Activated T-cell treated with anti-CD3 and anti-CD28 coated beads, Interleukin-2, amount 50 U/mL, for 24 hours (primary cell): ENCODE measurements at places on chromosomes 5 and 9.
A peak's percentile ranks its signal among the peaks of the same experiment; 100 is the strongest.

GRCh38 chr9:89999176-89999533, 394.3 kb downstream of the GADD45G start:
- peak overlapping the region; percentile 66 for H3K4me3 ChIP-seq
- H3K27ac ChIP-seq, result peak overlapping the region; percentile 92
- H3K36me3 ChIP-seq, result no peaks in the 10 kb centered on the region
- no peaks in the 10 kb centered on the region for H3K27me3 ChIP-seq
- DNase-seq, result no peak

- no peak overlapping the region for H3K27ac ChIP-seq
- H3K36me3 ChIP-seq, result no peaks in the 10 kb centered on the region
- no peak overlapping the region for H3K4me3 ChIP-seq
- no peak for DNase-seq
- H3K27me3 ChIP-seq, result no peaks in the 10 kb centered on the region
Observed at GRCh38 chr5:32642276-32643002, 57.1 kb downstream of the SUB1 start.

DNA sequence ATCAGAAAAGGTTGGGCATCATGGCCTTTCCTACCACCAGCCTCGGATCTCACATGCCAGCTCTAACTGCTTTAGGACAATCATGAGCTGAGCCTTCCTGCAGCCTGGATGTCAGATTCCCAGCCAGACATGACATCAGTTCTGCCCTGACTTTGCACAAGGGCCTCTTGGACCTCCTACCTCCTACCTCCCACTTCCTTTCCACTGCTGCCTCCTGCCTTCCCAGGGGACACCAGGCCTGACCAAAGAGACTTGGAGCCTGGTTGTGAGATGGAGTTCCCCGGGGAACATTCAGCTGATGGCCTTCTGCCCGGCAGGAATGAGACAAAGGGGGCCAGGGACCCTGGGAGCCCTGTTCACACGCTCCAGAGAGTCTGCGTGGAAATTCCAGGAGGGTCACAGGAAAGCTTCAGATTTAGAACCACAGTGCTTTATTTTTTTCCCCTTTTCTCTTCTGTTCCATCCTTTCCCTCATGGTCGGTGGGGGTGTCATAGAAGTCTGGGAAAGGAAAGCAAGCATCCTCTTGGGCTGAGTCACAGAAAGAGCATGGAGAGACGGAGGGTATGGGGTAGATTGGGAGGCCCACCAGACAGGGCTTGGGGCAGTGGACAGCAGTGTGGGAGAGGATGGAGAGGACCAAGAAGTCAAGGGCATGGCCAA, 35.4 kb upstream of the IL17B start:
- H3K27ac ChIP-seq, result no peak overlapping the region
- no peak for DNase-seq

DNA sequence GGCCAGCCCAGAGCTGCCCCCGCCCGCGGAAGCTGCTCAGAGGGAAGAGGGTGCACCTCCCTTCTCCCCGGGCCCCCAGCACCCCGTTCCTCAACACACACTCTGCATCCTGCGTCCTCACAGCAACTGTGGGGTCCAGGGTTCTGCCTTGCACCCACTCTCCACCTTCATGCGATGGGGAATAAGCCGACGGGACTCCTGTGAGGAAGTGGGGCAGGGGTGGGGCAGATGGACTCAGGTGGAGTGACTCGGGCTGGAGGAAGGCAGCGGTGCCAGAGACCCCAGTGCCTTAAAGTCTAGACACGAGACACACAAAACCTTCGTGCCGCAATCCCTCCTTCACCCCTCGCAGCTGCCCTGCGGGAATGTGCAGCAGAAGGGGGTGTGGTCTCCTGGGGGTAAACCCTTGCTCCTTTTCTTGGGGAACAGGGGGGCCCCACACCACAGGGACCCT, 8.6 kb downstream of the BRD3 start:
- peaks cover 54% of the 10 kb centered on the region for H3K4me1 ChIP-seq
- DNase-seq, result no peak
- no peaks in the 10 kb centered on the region for H3K27me3 ChIP-seq
- no peak overlapping the region for H3K4me3 ChIP-seq
- no peak overlapping the region for H3K27ac ChIP-seq

GRCh38 chr9:16213781-16214515, 656.5 kb downstream of the BNC2 start:
- H3K4me1 ChIP-seq, result no peaks in the 10 kb centered on the region
- DNase-seq, result no peak
- H3K27me3 ChIP-seq, result no peaks in the 10 kb centered on the region

GRCh38 chr5:177301503-177302165, 1.9 kb downstream of the RAB24 start:
- peaks cover 68% of the 10 kb centered on the region for H3K4me1 ChIP-seq
- no peaks in the 10 kb centered on the region for H3K27me3 ChIP-seq
- H3K27ac ChIP-seq, result peak overlapping the region; percentile 96

GRCh38 chr5:144525000-144525399, 354.3 kb downstream of the KCTD16 start:
- H3K4me1 ChIP-seq, result no peaks in the 10 kb centered on the region
- no peaks in the 10 kb centered on the region for H3K27me3 ChIP-seq
- no peaks in the 10 kb centered on the region for H3K36me3 ChIP-seq
- no peak overlapping the region for H3K27ac ChIP-seq

DNA sequence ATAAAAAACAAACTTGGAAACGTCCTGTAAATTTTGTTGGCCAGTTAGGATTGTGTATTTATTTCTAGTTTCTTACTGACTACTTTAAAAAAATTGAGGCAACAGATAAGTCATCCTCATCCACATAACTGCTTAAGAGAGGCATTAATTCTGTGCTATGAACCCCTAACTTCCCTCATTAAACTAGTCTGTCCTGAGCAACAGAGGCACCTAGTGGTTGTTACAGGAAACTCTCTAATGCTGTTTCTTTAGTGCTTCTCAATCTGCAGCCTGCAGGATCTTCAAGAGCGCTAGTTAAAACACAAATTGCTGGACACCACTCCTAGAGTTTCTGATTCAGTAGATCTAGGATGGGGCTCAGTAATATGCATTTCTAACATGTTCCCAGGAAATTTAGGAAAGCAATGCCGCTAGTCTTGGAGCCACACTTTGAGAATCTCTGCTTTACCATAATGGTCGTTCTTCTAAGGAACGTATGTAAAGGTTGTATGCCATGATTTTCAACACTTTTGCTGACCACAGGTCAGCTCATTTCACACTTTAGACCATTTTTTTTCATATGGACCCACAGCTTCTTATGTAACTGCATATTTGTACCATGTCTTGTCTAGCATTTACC, 410.1 kb upstream of the SMARCA2 start:
- no peak overlapping the region for H3K4me3 ChIP-seq
- no peak for DNase-seq
- no peaks in the 10 kb centered on the region for H3K4me1 ChIP-seq
- H3K27me3 ChIP-seq, result peaks cover 8% of the 10 kb centered on the region

DNA sequence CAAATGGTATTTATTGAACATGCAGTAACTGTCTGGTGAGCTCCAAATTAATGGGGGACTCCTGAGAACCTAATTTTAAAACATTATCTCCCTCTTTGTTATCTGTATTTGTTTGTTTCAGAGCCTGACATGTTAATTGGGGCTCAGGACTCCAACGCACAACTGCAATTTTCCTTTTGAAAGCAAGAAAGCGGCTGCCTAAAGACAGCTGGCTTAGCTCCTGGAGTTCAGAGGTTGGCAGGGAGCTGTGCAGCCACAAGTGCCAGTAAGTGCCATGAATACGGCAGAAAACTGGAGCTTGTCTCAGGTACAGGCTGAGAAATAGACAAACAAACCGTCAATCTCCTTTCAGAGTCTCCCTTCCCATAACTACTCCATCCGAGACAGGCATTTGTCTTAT, 80.9 kb downstream of the PPP2R2B start:
- DNase-seq, result no peak
- no peak overlapping the region for H3K4me3 ChIP-seq
- H3K27ac ChIP-seq, result no peak overlapping the region

GRCh38 chr5:16853518-16853917, 82.6 kb downstream of the MYO10 start:
- peaks cover 3% of the 10 kb centered on the region for H3K27me3 ChIP-seq
- H3K4me1 ChIP-seq, result no peaks in the 10 kb centered on the region
- H3K27ac ChIP-seq, result no peak overlapping the region
- DNase-seq, result no peak

DNA sequence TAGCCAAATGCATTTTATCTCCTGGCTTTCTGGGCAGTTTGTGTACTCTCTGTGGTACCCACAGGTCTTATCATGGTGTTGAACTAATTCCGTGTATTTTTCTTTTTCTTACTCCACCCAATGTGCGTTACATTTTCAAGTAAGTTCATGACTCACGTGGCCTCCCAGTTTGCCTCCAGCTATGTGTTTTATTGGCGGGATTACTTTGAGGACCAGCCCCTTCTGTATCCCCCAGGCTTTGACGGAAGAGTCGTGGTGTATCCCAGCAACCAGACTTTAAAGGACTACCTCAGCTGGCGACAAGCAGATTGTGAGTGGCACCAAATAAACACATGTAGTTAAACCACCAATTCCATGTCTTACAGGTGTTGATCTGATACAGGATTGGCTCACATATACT, 3.2 kb downstream of the THG1L start:
- peaks cover 75% of the 10 kb centered on the region for H3K36me3 ChIP-seq
- H3K4me1 ChIP-seq, result peaks cover 33% of the 10 kb centered on the region
- no peak overlapping the region for H3K4me3 ChIP-seq
- DNase-seq, result no peak

DNA sequence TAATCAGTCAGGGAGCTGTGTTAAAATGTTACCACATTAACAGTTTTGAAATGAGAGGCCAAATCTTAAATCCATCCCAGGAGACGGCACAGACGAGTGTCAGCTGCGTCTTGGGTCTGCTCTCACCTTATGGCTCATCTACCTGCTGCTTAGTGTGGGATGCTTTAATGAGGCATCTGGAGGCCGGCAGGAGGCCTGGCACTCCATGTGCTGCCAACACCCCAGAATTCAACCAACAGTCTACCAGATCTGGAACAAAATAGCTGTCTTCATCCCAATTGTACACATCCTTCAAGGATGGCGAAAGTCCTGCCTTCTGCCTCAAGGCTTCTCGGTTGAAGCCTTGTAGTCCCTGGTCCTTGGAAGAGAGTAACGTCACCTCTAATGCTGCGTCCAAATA, 12.0 kb downstream of the PRKACG start:
- H3K27me3 ChIP-seq, result no peaks in the 10 kb centered on the region
- DNase-seq, result no peak
- no peak overlapping the region for H3K27ac ChIP-seq
- no peak overlapping the region for H3K4me3 ChIP-seq

DNA sequence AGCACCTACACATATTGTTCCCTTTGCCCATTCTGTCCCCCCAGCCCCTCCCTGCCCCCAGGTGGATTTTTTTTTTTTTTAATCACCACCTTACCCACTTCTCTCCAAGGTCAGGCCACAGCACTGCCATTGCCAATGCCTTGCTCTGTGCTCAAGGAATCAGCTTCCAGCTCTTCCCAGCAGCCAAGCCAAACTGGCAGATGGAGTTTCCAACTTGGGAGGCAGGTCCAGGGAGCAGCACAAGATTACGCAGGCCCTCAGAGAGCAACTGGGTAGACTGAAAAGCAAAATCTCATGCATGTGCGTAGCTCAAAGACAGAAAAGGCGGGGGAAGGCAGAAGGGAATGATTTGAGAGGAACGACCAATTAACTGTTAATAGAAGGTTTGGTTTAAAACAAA, 15.1 kb downstream of the GRHPR start:
- peaks cover 5% of the 10 kb centered on the region for H3K4me1 ChIP-seq
- DNase-seq, result no peak
- H3K4me3 ChIP-seq, result no peak overlapping the region
- H3K36me3 ChIP-seq, result peaks cover 99% of the 10 kb centered on the region

DNA sequence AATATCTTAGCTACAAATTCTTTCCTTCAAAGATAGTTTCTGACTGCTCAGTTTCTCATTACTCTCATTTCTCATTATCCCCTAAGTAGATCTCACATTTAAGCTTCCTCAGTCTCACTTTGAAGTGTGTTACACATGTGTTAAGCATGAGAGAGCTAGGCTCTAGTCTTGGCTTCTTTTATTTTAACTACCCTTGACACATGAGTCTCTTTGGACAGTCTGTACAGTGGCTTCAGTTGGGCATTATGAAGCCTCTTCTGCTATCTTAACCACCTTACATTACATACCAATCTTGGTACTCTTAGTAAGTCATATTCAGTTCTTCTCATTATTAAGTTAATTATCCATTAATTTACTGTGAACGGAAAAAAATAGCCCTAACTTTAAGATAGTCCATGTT, 232.5 kb downstream of the FBXL17 start:
- H3K36me3 ChIP-seq, result peaks cover 19% of the 10 kb centered on the region
- H3K27me3 ChIP-seq, result no peaks in the 10 kb centered on the region
- peaks cover 6% of the 10 kb centered on the region for H3K4me1 ChIP-seq
- no peak overlapping the region for H3K27ac ChIP-seq
- DNase-seq, result no peak
- no peak overlapping the region for H3K4me3 ChIP-seq

DNA sequence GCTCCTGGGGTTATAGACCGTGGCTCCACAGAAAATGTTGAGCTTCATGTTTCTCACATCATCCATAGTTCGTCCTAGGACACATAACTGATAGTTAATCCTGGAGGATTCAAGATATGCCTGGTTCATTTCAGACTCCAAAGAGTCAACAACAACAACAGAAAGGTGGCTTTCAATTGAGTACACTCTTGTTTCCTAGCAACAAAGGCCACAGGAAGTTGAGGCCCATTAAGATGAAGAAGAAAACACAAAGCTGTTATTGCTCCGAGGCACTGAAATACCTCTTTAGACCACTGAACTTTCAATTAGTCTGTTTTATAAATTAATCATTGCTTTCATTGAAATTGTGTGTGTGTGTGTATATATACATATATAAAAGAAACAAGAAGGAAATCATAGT, 154.5 kb downstream of the YIPF5 start:
- H3K27ac ChIP-seq, result no peak overlapping the region
- no peaks in the 10 kb centered on the region for H3K36me3 ChIP-seq
- no peak for DNase-seq

GRCh38 chr9:87834357-87834756, 48.3 kb upstream of the SPATA31E1 start:
- H3K4me3 ChIP-seq, result no peak overlapping the region
- H3K36me3 ChIP-seq, result no peaks in the 10 kb centered on the region
- H3K27me3 ChIP-seq, result no peaks in the 10 kb centered on the region
- no peak for DNase-seq
- H3K4me1 ChIP-seq, result peaks cover 2% of the 10 kb centered on the region
- no peak overlapping the region for H3K27ac ChIP-seq

- no peaks in the 10 kb centered on the region for H3K4me1 ChIP-seq
- no peaks in the 10 kb centered on the region for H3K27me3 ChIP-seq
- H3K4me3 ChIP-seq, result no peak overlapping the region
- no peak overlapping the region for H3K27ac ChIP-seq
- H3K36me3 ChIP-seq, result no peaks in the 10 kb centered on the region
Observed at GRCh38 chr5:150519978-150520377, 12.0 kb downstream of the NDST1 start.

DNA sequence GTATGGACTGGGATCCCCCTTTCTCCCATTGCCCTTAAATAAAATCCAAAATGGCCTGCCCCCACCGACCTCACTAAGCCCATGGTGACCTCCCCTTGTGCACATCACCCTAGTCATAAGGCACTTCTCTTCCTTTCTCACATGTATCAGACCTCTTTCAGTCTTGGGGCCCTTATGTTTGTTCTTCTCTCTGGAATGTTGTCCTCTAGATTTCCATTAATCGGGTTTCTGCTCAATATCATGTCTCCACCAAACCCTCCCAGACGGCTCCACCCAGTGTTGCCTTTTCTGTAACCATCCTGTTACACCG, 196.3 kb downstream of the ERCC6L2 start:
- no peak overlapping the region for H3K4me3 ChIP-seq
- H3K27ac ChIP-seq, result no peak overlapping the region
- no peaks in the 10 kb centered on the region for H3K27me3 ChIP-seq
- H3K4me1 ChIP-seq, result peaks cover 5% of the 10 kb centered on the region
- H3K36me3 ChIP-seq, result no peaks in the 10 kb centered on the region
- no peak for DNase-seq
